NB4 (cell line): ENCODE measurements at places on chromosomes 11 and 22.

DNA sequence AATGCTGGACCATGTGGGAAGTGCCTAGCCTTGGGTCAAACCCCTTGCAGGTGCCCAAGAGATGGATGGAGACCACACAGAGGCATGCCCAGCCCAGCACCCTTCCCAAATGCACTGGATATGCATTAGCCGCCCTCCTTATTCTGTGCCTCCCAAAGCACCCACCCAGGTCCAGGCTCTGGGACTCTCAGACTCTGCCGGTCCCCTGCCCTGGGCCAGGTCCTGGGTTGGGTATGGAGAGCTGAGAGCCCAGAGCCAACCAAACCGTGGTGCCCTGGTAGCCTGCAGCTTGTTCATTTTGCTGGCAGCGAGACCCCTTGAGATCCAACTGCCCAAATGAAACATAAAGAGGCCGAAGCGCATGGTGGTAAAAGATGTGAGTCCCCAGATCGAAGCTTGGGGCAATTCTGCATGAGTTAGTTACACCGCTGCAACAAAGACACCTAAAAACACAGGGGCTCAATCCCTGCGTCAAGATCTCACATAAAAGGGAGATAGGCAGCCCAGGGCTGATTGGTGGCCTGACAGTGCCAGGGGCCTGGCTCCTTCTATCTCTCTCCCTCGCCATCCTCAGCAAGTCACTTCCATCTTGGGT is 61.5 kb downstream of the MYEOV start:
- DNase-seq, result no peak

- no peak for DNase-seq
Measured at GRCh38 chr11:133819746-133820315, 25.5 kb downstream of the SPATA19 start.

DNA sequence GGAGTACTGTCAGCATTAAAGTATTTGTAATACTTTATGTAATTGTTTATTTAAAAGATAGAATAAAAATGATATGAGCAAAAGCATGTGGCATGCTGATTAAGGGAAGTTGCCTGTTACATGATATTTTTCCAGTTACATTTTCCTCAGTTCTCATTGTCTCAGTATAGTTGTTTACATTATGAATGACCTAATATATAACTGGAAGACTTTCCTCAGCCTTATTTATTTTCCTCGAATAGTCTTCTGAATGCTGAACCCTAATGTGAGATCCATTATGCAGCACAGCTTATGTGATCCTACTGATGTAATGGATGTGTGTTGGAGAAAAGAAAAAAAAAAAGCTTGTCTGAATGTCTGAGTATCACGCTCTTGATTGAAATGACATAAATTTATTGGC is 95.5 kb downstream of the LUZP2 start:
- no peak for DNase-seq

GRCh38 chr11:57896361-57897145 is 127.1 kb upstream of the OR9Q1 start:
- no peak for DNase-seq

- DNase-seq, result no peak
Measured at GRCh38 chr22:44572414-44573207, 74.6 kb upstream of the RTL6 start.

DNA sequence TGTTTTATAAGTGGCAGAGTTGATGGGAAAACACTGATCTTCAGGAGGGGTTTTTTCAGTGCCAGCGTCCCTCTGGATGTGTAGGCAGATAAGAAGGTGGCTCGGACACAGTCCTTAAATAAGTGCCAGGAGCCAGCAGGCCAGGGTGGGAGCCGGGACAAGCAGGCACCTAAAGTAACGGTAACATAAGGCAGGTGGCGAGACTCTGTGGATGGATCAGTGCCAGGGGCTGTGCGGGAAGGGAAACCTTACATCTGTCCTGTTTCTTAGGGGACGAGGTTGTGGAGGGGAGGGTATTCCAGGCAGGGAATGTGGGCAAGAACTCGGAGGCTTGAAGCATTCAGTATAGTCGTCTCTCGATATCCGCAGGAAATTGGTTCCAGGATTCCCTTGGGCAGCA is 15.9 kb downstream of the BCR start:
- no peak for DNase-seq

DNA sequence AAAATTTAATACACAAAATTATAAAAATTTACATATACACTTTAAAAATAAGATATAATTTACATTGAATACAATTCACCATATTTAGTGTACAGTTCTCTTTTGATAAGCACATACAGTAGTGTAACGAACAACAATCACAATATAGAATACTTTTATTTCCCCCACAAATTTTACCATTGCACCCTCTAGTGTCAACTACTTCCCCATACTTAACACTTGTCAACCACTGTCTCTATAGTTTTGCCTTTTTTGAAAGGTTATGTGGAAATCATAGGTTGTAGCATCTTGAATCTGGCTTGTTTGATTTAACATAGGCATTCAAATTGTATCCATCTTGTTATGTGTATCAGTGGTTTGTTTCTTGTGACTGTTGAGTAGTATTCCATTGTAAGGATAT is 21.3 kb upstream of the PANX1 start:
- DNase-seq, result peak; percentile 17

- DNase-seq, result no peak
Measured at GRCh38 chr11:86119077-86119476, 50.2 kb upstream of the PICALM start.

DNA sequence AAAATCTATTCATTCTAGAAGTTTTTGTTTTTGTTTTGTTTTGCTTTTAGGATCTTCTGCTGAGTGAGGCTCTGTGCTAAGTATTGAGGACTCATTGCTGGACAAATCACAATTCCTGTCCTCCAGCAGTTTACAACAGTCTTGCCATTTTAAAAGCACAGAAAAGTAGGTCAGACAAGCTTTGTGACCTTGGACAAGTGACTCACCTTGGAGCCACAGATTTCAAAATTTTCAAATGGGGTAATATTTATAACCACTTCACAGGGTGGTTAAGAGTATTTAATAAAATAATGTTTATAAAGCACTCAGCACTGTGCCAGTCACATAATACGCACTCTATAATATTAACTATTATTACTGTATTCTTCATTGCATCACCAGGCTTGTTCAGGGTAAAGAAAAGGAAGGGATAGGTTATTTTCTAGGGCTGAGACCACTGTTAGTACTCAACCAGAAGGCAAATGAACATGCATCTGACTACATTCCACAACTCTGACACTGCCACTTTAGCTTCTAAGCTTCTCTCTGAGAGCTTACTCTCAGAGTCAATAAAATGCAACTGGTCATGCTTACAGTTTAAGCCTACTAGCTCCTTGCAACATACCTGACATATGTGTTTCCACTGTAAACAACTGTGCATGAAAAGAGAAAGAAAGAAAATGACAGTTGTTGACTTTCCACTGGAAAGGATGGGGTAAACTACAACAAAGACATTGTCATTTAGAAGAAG is 63.2 kb upstream of the FIBIN start:
- no peak for DNase-seq

GRCh38 chr11:82105331-82105998 is 628.2 kb downstream of the FAM181B start:
- DNase-seq, result no peak

- DNase-seq, result no peak
Measured at GRCh38 chr11:109016724-109017123, 351.9 kb downstream of the DDX10 start.

- DNase-seq, result no peak
Measured at GRCh38 chr11:134908583-134908982, 496.5 kb upstream of the B3GAT1 start.

- DNase-seq, result no peak
Measured at GRCh38 chr22:29830585-29830984, 7.5 kb downstream of the ASCC2 start.

- no peak for DNase-seq
Measured at GRCh38 chr11:129383502-129383901, 7.9 kb downstream of the BARX2 start.

GRCh38 chr22:19605508-19606331 is 81.5 kb upstream of the CLDN5 start:
- DNase-seq, result no peak

DNA sequence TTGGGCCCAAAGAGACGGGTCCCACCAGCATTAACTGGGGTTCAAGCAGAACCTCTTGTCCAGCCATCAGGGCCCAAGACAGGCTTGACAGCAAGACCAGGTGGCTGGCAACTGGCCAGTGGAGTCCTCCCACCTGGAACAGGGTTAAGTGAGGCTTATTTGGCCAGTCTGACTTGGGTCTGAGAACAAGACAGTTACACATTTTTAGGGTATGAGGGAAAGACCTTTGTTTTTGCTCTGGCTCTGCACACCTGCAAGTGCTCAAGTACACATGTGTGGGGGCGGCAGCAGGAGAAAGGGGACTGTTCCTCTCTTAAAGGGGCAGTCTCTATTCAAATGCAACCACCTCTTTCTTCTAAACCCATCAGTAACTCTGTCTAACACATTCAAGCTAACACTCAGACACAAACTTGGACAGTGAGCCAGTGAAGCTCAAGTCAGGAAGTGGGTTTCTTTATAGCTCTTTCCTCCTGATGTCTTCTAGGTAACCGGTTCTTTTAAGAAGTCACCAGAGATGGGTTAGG is 116.2 kb downstream of the ETS1 start:
- DNase-seq, result peak; percentile 62

GRCh38 chr11:113675003-113675561 is 31.0 kb downstream of the TMPRSS5 start:
- DNase-seq, result peak; percentile 70

GRCh38 chr11:57377107-57377506 is 3.8 kb downstream of the PRG3 start:
- no peak for DNase-seq

GRCh38 chr11:133892584-133893380 is 47.5 kb upstream of the SPATA19 start:
- DNase-seq, result no peak

DNA sequence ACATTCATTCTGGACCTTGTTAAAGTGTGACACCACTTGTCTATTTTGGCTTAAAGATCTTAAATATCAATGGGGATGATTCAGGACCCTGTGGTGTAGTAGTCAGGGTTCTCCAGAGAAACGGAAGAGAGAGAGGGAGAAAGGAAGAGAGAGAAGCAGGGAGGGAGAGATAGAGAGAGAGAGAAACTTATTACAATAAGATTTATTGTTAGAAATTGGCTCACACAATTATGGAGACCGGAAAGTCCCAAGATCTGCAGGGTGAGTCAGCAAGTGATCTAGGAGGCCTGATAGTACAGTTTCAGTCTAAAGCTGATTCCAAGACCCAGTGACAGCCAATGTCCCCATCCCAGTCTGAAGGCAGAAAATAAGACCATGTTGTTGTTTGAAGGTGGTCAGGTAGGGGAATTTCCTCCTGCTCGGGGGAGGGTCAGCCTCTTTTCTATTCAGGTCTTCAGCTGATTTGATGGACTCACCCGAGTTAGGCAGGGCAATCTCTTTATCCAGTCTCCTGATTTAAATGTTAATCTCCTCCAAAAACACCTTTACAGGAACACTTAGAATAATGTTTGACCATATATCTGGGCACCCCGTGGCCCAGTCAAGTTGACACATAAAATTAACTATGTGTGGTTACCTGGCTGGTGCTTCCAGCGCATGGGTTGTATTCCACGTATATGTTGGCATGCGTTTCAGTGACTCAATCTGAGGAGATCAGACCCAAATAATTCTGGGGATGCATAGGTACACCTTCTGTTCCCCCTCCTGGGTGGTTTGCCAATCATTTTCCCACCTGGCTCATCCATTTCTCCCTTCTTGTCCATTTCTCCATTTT is 1350.5 kb downstream of the TBC1D22A start:
- DNase-seq, result no peak

DNA sequence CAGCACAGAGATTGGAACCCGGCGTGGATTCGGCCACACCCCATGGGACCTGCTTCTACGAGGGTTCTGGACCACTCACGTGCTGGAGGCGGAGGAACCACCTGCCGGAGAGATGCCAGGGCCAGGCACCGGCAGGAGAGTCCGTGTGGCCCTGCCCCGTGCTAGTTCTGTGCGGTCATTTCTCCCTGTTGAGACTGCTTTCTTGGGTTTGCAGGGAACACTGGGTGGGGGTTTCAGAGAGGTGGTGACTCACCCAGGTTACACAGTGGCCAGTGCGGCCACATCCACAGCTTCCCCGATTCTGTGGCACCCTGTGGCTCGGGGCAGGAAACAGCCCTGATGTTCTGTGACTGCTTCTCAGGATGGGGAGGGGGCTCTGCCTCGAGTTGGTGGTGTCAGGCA is 3.6 kb upstream of the PHLDA2 start:
- DNase-seq, result peak; percentile 80

DNA sequence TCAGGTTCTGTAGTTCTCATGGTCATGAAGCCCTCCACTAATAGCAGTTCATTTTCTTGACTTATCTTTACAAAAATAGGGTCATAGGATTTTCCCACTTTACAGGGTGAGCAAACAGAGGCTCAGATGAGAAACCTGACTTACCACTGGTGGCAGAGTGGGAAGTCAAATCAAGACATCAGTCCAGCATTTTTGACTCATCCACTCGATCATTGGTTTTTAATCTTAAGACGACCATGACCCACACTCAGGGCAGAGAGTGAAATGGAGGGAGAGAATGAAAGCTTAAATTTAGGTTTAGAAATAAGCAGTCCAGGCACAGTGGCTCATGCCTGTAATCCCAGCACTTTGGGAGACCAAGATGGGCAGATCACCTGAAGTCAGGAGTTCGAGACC is 42.1 kb downstream of the RTL6 start:
- no peak for DNase-seq

- DNase-seq, result peak; percentile 17
Measured at GRCh38 chr11:115990004-115990447, 485.8 kb upstream of the CADM1 start.

GRCh38 chr11:117199053-117199915 is at the start of gene TAGLN:
Gene TAGLN, plus strand, starts transcription at chr11:117199370. Its CDS starts 3,644 bp downstream, at chr11:117203014.
- DNase-seq, result no peak

GRCh38 chr22:44147821-44148574 is 32.7 kb upstream of the PARVG start:
- DNase-seq, result no peak

DNA sequence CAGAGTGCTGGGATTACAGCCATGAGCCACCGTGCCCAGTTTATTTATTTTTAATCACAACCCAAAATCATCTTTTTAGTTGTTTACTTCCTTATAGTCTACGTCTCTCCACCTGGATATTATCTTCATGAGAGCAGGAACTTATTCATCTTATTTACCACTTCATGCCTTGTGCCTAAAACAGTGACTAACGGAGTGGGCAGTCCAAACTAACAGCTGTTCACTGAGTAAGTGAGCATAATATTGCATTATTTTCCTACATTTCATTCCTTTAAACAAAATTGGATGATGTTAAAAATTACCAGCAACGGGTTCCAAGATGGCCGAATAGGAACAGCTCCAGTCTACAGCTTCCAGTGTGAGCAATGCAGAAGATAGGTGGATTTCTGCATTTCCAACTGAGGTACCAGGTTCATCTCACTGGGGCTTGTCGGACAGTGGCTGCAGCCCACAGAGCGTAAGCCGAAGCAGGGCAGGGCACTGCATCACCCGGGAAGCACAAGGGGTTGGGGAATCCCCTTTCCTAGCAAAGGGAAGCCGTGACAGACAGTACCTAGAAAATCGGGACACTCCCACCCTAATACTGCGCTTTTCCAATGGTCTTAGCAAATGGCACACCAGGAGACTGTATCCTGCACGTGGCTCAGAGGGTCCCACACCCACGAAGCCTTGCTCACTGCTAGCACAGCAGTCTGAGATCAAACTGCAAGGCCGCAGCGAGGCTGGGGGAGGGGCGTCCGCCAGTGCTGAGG is 14.1 kb downstream of the TMEM123 start:
- no peak for DNase-seq

GRCh38 chr11:21179770-21180169 is 510.4 kb downstream of the NELL1 start:
- no peak for DNase-seq

GRCh38 chr11:93512949-93513667 is 30.1 kb downstream of the SMCO4 start:
- peak; percentile 58 for DNase-seq
